H9 (cell line): ENCODE measurements at places on chromosomes 13 and 19.

- no peak for DNase-seq
Measured at GRCh38 chr13:80336370-80336769, 4.6 kb downstream of the SPRY2 start.

GRCh38 chr19:41541990-41542584, 33.9 kb upstream of the CEACAM21 start:
- peak; percentile 55 for DNase-seq

DNA sequence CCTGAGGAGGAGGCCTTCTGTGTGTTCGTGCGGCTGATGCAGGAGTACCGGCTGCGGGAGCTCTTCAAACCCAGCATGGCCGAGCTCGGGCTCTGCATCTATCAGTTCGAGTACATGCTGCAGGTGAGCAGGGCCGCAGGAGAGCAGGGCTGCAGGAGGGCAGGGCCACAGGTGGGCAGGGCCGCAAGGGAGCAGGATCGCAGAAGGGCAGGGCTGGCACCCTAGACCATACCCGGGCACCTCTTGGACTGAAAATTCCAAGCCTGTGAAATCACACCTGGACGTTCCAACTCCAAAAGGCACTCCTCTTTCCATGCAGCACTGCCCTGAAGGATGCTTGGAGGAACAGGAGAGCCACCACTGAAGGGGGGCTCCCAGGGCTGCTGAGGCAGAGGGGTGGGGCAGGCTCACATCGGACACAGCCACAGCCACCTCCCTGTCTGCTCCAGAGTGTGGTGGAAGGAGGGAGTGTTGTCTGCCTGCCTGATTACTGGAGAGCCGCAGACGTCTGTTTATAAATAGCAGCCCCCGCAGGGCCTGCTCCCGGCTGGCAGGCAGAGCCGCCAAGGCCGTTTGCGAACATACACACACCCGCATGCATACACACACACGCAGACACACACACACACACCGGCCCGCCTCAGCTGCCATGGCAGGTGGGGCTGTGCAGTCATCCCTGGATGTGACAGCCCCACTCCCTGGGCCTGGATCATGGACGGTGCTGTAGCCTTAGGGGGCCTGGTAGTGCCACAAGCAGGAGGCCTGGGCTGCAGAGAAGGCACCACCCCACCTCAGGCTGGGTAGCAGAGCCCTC, 20.2 kb downstream of the EVI5L start:
- DNase-seq: no peak

DNA sequence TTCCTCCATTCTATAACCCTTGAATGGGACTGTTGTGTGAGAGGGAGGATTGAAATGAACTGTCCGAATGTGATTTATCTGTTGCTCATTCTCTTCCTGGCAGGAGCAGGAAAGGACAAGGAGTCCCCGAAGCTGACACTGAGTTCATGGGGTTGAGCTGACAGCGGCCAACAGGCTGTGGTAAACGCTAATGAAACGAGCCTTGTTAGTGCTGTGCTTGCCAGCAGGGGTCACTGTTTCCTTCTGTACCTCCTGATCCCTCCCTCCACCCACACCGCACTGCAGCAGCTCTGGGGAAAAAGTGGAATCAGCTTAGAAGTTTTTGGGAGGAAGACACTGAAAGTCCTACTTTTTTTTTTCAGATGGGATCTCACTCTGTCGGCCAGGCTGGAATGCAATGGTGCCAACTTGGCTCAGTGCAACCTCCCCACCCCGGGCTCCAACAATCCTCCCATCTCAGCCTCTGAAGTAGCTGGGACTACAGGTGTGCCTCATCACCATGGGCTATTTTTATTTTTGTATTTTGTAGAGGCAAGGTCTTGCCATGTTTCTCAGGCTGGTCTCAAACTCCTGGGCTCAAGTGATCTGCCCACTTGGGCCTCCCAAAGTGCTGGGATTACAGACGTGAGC, 6.7 kb upstream of the ZNF761 start:
- peak; percentile 87 for DNase-seq

- DNase-seq: no peak
Measured at GRCh38 chr13:25608181-25608580, 236.4 kb downstream of the ATP8A2 start.

DNA sequence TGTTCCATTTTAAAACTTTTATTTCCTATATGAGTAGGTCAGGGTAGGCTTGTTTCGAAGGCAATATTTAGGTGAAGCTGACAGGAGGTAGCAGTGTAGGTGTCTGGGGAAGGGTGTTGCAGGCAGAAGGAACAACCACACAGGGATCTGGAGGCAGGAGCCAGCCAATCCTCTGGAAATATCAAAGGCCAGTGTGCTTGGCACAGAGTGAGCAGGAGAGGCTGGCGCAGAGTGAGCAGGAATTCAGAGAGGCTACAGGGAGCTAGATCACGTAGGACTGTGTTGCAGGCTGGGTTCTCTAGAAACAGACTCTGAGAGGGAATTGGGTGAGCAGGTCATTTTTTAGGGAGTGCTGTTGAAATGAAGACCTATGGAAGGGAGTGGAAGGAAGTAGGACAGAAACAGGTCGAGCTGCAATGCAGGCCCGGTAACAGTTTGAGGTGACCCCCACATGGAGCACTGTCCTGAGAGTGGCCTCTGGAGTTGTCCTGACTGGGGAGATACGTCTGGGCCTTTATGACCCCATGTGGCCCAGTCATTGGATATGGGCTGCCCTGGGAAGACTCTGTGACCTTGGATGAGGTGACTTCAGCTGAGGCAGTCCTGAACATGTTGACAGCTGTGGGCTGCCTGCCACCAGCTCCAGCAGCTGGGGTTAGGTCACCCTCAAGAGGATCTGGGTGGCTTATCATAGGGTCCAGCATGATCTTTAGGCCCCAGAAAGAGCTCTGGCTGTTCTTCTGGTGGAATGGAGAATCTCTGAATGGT, 51.7 kb downstream of the ERCC5 start:
- no peak for DNase-seq

DNA sequence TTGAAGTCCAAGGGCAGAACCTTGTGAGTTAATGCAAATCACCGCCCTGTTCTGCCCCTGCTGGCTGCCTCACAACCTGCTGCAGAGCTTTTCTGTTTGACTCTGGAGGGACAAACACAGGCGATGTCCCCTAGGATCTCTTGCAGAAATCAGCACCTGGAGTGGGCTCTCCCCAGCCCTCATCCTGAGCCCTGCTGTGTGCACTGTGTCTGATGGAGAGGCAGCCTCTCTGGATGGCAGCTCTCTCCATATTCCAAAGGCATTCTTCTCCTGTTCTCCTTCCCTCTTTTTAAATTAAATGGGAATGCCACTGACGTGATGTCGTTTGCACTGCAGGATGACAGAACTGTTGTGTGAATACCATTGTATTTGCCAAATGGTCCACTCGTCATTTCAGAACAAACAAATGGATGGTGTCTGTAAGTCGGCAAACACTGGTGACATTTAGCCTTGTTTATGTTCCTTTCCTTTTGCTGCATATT, 184.1 kb downstream of the ZNF536 start:
- DNase-seq: peak; percentile 62

GRCh38 chr19:49442771-49443365, 1.5 kb upstream of the SLC17A7 start:
- peak; percentile 100 for DNase-seq

DNA sequence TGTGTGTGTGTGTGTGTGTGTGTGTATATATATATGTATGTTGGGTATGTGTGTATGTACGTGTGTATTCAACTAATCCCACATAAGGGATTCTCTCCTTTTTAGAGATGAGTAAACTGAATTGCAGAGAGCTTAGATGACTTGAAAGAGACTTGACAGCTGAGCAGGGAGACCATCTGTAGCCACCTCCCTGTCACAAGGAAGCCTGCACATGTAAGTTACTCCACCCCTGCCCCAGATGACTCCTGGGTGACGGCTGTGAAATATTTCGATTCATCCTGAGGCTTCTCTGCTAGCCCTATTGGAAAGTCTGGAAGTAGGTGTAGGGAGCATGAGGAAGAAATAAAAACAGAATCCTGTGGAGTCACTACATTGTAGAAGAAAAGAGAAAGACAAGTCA, 480.4 kb downstream of the FOXO1 start:
- no peak for DNase-seq

GRCh38 chr19:4987692-4988370, 18.9 kb downstream of the KDM4B start:
- no peak for DNase-seq

GRCh38 chr19:9877780-9878510, 42.8 kb downstream of the PIN1 start:
- no peak for DNase-seq

- DNase-seq: no peak
Measured at GRCh38 chr13:82717249-82717648, 1165.0 kb downstream of the SLITRK1 start.

GRCh38 chr19:6587093-6587820, 3.7 kb downstream of the CD70 start:
- peak; percentile 72 for DNase-seq

DNA sequence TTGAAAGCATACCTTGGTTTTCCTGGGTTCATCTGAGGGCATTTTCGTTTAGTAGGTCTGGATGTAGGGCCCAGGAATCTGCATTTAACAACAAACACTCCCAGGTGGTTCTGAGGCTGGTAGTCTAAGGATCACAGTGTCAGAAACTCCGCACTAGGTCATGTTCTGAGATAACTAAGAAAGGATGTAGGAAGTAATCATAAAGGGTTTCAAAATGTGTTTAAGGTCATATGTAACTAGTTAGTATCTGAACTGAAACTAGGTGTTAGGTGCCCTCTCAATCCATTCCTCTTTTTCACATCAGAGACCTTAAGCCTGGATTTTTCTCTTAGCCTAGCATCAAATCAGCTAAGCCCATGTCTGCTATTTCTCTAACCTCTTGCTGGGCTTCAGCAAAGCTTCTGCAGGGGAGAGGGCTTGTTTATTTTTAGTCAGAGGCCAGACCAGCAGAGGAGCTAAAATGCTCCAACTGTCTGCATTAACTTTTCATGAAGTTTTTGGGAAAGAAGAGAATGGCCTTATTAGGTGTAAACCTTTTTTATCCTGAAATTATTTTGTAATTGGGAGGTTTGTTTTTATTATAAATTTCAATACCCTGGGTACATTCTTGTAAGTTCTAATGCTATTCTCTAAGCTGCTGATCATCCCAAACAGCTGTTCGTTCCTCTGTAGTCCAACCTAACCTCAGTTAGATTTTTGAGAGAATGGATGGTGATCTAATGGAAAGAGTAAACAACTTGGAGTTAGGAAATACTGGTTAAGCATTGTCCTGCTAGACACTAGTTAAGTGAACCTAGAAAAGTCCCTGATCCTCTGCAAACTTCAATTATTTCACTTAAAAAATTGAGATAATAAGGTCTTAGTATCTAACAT, 262.8 kb upstream of the RFC3 start:
- no peak for DNase-seq

GRCh38 chr19:1620502-1620901, 15.2 kb upstream of the UQCR11 start:
- no peak for DNase-seq

DNA sequence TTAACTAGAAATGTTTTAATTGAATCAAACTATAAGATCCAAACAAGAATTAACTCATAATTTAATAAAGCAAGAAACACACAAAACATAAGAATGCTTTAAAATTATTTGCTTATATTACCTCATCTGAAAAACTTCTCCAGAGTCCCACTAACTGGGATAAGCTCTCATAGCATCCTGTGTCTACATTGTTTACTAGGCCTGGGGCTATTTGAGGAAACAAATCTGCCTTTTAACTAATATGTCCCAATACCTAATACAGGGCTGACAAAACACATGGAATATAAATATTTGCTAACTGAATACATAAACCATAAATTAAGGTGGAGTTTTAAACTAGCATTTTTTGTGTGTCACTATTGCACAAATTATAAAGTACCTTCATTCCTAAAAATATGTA, 1399.8 kb upstream of the SLC10A2 start:
- no peak for DNase-seq

- DNase-seq: no peak
Measured at GRCh38 chr13:24222756-24223155, 62.2 kb downstream of the SPATA13 start.

DNA sequence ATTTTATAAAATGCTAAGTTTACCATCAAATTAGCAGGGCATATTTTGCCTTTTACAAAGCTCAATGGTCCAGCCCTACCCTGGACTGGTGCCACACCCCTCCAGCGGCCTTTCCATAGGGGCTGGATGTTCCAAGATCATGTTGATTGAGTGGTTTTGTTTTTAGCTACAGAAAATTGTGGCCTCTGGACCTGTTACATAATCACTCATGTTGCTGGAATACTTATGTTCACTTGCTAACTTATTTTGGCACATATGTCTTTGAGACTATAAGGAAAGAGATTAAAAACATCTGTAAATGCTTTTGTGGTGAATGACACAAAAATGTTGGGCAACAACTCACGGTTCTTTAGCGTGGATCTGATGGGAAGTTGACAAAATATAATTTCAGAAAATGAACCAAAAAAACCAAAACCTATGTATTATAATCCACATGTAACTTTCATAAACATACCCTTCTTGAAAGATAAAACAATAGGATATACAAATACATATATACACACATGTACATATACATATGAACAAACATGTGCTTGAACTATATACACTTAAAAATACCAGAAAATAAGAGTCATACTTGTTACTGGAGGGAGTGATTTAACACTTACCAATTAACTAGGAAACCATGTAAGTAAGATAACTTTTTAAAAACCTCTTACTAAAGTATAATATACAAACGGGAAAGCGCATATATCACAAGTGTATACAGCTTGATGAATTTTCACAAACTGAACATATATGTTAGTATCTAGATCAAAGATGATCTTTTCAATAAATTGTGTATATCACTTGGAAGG, 46.6 kb upstream of the SLC15A1 start:
- DNase-seq: no peak

GRCh38 chr19:39157275-39157996, 31.9 kb downstream of the PAK4 start:
- no peak for DNase-seq

DNA sequence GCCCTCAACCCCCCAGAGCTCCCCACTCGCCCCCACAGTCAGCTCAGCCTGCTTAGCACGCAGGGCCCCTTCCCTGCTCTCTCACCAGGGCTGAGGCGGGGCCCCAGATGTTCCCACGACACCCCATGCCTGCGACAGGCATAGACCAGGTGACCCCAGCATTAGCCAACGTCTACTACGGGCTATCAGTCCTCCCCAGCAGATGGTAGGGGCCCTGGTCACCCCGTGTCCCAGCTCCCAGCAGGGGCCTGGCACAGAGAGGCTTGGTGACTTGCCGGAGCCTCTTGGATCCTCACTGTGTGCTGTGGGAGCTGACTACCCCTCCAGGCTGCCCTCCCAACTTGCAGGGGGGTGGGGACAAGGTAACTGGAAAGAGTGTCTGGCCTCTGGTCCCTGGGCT, 80.6 kb downstream of the KDM4B start:
- DNase-seq: no peak

- no peak for DNase-seq
Measured at GRCh38 chr13:77387607-77388200, 60.8 kb upstream of the MYCBP2 start.
